LNCaP clone FGC (cell line): ENCODE measurements at places on chromosomes 2 and 18.

DNA sequence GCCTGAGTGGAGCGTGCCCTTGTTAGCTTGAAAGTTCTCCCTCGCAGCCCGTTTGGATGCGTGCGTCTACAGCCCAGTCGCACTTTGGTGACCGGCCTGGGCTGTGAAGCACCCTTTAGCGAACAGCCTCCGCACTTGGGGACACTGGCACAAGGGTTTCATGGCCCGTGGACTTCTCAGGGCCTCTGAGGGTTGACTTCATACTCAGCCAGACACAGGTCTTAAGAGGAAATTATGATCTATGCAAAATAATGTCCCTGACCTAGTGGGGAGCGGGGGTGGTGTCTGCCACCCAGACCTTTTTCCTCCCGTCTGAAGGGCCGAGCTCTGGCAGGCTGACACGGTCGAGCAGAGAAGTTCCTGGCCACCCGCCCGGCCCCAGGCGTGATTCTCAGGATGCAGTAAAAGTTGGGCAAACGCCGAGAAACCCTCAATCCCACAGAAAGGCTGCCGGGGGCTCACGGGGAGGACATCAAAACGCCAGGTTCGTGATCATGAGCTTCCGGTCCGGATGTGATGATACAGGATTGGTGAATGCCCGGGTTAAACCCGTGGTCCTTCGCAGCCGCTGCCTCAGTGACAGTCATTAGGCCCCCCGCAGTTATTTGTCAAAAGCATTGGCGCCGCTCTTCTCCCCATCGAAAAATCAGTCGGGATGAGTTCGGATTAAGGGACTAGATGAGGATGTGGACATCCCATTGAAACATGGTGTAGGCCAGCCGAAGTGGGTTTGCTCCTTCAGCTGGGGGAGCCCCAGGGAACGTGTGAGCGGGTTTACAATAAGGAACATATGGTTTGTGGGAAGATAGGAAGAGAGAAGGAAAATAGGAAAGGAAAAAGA, 3.6 kb upstream of the PAX3 start:
- no peak for DNase-seq

GRCh38 chr2:10258726-10259125, 44.0 kb upstream of the HPCAL1 start:
- peak; percentile 30 for DNase-seq

- no peak for DNase-seq
These were observed 15.0 kb downstream of the NGEF start for GRCh38 chr2:232997749-232998665.

DNA sequence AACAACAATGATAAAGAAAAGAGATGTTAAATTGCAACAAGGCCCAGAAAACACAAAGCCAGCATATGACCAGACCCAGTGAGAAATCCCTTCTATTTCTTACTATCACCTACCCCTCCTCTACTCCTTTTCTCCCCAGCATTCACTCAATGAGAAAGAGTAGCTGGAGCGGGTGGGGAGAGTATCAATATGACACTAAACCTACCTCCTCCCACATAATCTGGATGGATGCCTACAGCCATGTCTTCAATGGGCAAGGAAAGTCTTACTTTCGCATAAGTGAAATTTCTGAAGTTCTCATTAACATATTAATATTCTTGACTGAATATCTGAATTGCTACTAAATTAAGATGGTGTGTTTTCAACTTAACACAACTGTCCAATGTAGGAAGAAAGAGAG, 78.2 kb downstream of the AFF3 start:
- DNase-seq: no peak

- DNase-seq: no peak
These were observed 102.2 kb upstream of the MSH2 start for GRCh38 chr2:47300609-47301276.
